ENCODE measurements at places on chromosomes 6 and 20. TPM values are rescaled to one million over a fixed set of nuclear protein-coding genes. Genes with fewer than 3 reads are reported as not detected.

GRCh38 chr6:20314866-20315845, 86.5 kb upstream of the E2F3 start:
- no peak for DNase-seq

C4B gene
- 38.0 TPM for total RNA-seq

- no peak for DNase-seq
Measured at GRCh38 chr6:38354037-38354381, 285.7 kb downstream of the BTBD9 start.

DNA sequence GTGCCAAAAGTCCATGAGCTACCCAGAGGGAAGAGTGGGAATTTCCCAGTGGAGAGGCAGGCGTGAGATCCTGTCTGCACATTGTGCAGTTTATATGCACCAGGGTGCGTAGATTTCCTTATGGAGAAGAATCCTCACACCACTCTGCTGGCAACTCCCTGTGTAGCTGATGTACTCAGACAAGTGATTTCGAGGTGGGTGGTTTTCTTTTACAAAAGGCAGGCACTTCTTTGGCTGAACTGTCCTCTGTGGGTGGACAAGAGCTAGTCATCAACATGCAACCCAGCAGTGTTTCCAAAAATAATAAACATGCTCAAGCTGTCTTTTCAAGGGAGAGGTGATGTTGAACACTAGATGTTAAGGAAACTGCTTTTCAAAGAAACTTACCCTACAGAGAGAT, 121.7 kb upstream of the NXT1 start:
- DNase-seq: peak; percentile 64

PEDS1 gene
- 18.6 TPM for total RNA-seq

- DNase-seq: peak; percentile 70
Measured at GRCh38 chr6:74199215-74199915, 503.4 kb downstream of the CD109 start.

- DNase-seq: no peak
Measured at GRCh38 chr20:22776369-22776768, 192.0 kb upstream of the FOXA2 start.

EYS gene
- 1.0 TPM for total RNA-seq

DNA sequence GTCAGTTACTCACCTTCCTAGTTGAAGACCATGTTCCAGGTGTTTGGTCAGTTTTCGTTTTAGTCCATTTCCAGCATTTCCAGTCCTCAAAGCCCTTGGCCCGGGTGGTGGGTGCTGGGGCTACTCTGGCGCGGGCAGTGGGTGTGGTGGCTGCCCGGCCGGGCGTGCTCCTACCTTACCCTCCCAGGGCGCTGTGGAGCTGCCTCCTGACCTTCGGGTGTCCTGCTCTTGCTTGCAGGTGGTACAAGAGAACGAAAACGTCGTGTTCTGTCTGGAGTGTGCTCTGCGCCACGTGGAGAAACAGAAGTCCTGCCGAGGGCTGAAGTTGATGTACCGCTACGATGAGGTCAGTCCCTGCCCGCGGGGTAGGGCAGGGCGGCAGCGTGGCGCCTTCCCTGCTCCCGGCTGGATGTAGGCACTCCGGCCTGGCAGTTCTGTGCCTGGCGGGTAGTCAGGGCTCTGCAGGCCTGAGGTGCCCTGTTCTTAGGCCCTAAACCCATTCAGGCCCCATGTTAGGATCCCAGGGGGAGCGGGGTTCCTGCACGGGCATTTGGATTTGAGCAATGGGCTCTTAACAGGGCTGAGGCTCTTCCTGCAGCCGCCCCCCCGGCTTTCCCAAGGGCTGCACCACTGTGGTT, 145.8 kb downstream of the DTNBP1 start:
- no peak for DNase-seq

GJA1 gene
- 102 TPM for total RNA-seq

GRCh38 chr20:19291024-19291817, 78.8 kb downstream of the SLC24A3 start:
- no peak for DNase-seq

SNRNP48 gene
- 26.4 TPM for total RNA-seq

DNA sequence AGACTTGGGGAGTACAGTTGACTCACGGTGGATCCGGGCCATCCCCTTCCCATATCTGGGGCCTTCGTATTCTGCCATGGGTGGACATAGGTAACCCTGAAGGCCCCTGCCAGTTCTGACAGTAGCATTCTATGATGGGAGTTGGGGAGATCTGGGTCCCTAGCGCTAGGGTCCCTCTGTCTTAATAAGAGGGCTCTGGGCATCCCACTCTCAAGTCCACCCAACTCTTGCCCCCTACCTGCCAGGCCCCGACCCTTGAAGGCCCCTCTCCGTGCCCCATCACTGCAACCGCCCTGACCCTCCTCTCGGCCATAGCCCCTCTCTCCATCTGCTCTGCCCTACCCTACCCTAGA, 6.5 kb upstream of the CAPN11 start:
- no peak for DNase-seq

GRCh38 chr6:144335914-144336313, 50.8 kb downstream of the UTRN start:
- no peak for DNase-seq

GRCh38 chr6:139533573-139534471, 159.4 kb upstream of the CITED2 start:
- DNase-seq: no peak

ADGB gene
- 0.10 TPM for total RNA-seq

GRCh38 chr6:46651816-46652215, 802 bp downstream of the CYP39A1 start:
- DNase-seq: no peak

DNA sequence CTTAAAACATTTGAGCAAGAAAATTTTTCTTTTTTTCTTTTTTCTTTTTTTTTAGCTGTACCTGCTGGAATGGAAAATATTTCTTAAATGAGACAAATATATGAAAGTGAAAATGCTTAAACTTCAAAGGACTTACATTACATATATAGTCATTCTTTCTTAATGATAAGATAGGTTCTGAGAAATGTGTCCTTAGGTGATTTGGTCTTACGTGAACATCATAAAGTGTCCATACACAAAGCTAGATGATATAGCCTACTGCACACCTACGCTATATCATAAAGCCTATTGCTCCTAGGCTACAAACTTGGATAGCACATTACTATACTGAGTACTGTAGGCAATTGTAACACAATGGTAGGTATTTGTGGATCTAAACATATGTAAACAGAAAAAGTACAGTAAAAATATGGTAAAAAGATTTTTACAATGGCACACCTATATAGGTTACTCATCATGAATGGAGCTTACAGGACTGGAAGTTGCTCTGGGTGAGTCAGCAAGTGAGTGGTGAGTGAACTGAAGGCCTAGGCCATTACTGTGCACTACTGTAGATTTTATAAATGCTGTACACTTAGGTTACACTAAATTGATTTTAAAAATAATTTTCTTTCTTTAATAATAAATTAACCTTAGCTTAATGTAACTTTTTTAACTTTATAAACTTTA, 54.6 kb downstream of the RPP21 start:
- DNase-seq: no peak

GRCh38 chr6:39812853-39813533, 20.8 kb downstream of the DAAM2 start:
- peak; percentile 71 for DNase-seq

OLIG3 gene
- not detected for total RNA-seq

- no peak for DNase-seq
Measured at GRCh38 chr6:109221543-109222195, 126.4 kb downstream of the CEP57L1 start.

DNA sequence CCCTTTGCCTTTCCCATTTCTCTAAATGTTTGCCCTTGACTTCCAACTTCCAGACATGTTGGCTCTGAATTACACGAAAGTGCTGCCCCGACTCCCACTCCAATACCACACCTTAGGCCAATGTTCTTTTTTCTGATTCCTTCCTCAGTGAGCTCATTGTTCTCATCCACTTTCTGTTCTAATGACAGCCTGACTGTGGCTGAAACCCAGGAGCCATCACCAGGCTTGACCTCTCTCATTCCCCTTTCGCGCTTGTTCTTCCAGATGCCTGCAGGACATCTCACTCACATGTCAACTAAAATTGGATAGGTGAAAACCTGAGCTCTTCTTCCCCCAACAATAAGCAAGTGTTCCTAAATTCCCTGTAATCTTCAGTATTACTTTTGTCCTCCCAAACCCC, 40.4 kb downstream of the PTPRK start:
- DNase-seq: no peak

DNA sequence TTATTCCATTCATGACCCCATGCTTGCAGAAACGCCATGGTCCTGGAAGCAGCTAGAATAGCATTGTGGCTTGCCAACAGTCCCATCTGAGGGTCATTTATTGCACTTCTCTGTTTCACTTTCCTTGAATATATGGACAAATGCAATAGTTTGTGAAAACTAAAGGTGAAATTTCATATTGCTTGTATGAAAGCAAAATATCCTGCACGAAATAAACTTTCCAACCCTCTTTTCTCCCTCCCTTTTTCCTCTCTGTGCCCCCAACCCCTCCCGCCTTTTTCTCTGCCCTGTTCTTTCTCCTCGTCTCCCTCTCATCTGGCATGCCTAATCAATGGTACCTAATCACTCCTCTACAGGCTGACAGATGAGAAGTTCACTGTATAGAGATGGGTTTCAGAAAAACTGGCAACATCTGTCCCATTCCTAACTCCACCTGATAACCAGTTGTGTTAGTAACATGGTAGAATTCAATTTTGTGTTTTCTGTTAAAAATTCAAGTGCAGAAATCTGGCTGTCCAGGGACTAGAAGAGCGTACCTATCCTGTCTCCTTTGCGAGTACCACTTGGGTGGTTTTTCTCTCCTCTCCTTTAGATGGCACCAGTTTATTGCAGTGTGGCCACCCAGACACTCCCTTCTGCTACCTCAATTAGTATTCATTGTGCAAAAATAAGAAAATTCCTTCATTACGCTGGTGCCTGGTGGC, 198.6 kb downstream of the FOXA2 start:
- no peak for DNase-seq

- peak; percentile 68 for DNase-seq
Measured at GRCh38 chr20:38418509-38419204, 16.5 kb downstream of the SNHG17 start.

- DNase-seq: no peak
Measured at GRCh38 chr20:10709916-10710315, 36.1 kb upstream of the JAG1 start.

SLC26A8 gene
- total RNA-seq: not detected

PRSS16 gene
- 1.6 TPM for total RNA-seq

BPI gene
- total RNA-seq: 0.21 TPM

GNAS-AS1 gene
- 2.5 TPM for total RNA-seq

PXDC1 gene
- 32.5 TPM for total RNA-seq

DNA sequence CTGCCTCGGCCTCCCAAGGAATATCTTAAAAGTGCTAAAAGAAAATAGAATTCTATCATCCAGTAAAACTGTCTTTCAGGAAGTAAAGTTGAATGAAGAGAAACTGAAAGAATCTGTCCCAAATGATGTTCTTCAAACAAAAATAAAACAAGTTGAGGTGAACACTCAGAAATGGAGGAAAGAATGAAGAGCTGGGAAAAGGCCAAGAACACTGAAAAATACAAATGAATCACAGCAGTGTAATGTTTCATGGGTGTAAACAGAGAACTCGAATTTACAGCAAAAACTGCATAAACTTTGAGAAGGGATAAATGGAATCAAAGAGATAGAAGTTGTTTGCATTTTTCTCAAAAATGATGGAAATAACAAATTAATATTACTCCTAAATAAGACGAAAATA, 317.3 kb downstream of the TAF4 start:
- DNase-seq: no peak

DNA sequence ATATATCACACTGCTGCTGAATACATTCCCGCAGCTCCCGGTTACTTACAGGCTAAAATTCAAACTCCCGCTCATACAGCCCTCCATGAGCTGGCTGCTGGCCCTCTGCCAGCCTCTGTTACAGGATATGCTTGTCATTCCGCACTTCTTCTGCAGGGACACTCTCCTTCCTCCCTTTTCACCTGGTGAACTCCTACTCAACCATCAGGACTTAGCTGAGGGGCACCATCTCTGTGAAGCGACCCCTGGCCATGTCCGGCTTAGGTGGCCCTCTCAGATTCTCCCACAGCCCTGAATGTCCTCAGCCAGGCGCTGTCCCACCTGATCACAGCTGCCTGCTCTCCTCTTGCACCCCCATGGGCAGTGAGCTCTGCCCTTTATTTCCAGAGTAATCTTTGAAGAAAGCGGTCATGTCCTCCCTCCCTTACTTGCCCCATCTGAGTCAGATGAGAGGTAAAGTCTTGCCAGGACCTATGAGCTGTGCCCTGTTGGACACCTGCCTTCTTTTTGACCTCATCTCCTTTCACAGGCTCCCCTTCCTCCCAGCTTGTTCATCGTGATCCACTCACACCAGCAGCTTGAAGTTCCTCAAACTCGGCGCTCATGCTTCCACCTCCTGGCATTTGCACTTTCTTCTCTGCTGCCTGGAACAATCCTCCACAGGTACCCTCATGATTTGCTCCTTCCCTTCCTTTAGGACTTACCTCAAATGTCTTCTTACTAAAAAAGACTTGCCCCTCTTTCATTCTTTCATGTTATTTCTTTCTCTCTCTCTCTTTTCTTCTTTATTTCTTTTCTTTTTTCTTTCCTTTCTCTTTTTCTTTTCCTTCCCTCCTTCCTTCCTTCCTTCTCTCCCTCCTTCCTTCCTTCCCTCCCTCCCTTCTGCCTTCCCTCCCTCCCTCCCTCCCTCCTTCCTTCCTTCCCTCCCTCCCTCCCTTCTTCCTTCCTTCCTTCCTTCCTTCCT, 5.6 kb downstream of the CYP24A1 start:
- peak; percentile 30 for DNase-seq

- peak; percentile 95 for DNase-seq
Measured at GRCh38 chr6:3751730-3752530, 417 bp upstream of the PXDC1 start.
